GM12878 (cell line): ENCODE measurements at places on chromosomes 6 and 20.

GRCh38 chr20:43787937-43788336 lies 61.1 kb upstream of the GTSF1L start:
- DNase-seq = no peak

DNA sequence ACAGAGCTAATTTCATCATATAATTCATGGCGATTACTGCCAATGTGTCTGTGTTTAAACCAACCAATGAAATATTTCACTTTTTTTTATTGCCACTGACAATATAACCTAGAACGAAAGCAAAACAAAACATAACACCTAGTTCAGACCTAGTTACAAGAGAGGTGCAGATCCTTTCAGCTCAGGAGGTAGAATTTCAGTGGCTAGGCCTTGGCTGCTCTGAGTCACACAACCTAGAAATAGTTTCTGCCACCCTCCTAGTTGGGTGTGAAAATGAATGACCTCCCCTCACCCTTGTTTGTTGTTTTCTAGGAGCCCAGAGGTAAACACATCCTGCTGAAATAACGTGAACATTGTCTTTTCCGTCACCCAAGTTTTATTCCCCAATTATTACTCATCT lies 356.3 kb downstream of the HTR1B start:
- DNase-seq = no peak

- DNase-seq = no peak
Observed at GRCh38 chr6:6348256-6348655, 27.8 kb upstream of the F13A1 start.

GRCh38 chr20:62758226-62758912 lies 37.9 kb upstream of the MRGBP start:
- DNase-seq = no peak

- no peak for DNase-seq
Observed at GRCh38 chr20:24665196-24665595, 195.8 kb downstream of the SYNDIG1 start.

DNA sequence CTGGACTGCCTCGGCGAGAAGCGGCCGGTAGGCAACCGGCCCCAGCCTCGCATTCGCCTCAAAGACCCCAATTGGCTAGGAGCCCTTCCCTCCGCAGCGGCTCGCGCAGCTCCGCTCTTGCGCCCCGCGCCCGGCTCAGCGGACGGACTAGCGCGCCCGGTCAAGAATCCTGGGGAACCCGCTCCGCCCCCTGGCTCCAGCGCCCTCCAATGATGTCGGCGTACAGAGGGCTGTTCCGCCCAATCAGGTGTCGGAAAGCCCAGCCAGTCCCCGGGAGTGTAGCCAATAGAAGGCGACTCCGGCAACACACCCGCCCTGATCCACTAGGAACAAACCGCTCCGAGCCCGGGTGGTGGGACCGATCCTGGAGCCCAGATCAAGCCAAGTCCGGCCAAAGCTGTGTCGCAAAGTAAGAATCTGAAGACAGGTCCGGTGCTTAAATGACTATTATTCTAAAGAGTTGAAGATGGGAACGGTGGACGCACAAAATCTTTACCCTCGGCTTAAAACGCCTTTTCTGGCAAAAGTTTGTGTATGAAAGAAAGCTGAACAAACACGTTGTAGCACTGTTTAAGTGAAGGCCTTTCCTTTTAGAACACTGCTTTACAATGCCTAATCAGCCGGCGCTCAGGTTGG lies 132.2 kb downstream of the OGFRL1 start:
- no peak for DNase-seq
